Heart left ventricle (tissue), 16 donors: ENCODE measurements at places on chromosomes 11 and 22. TPM values are rescaled to one million over a fixed set of nuclear protein-coding genes. Genes with fewer than 3 reads are reported as not detected.
A peak's percentile ranks its signal among the peaks of the same experiment; 100 is the strongest.

GRCh38 chr11:61310749-61311148 lies 15.6 kb upstream of the VWCE start:
- no peak overlapping the region for H3K4me3 ChIP-seq
- no peak overlapping the region for H3K27ac ChIP-seq
- no peaks in the 10 kb centered on the region for H3K27me3 ChIP-seq
- peaks cover 2% of the 10 kb centered on the region for H3K36me3 ChIP-seq
- DNase-seq, result no peak
- no peaks in the 10 kb centered on the region for H3K4me1 ChIP-seq

GRCh38 chr22:50170453-50171318 lies at the start of gene PANX2:
Gene PANX2 (plus strand): TSS chr22:50170731. CDS start chr22:50170731, 0 bp downstream.
- peak within 1 kb of the TSS; percentile 43 for H3K4me3 ChIP-seq
- no peaks in the 10 kb centered on the region for H3K36me3 ChIP-seq
- H3K27me3 ChIP-seq, result peaks cover 26% of the 10 kb centered on the region
- H3K4me1 ChIP-seq, result no peaks in the 10 kb centered on the region
- H3K27ac ChIP-seq, result no peak within 1 kb of the TSS
- DNase-seq, result peak; percentile 24

DNA sequence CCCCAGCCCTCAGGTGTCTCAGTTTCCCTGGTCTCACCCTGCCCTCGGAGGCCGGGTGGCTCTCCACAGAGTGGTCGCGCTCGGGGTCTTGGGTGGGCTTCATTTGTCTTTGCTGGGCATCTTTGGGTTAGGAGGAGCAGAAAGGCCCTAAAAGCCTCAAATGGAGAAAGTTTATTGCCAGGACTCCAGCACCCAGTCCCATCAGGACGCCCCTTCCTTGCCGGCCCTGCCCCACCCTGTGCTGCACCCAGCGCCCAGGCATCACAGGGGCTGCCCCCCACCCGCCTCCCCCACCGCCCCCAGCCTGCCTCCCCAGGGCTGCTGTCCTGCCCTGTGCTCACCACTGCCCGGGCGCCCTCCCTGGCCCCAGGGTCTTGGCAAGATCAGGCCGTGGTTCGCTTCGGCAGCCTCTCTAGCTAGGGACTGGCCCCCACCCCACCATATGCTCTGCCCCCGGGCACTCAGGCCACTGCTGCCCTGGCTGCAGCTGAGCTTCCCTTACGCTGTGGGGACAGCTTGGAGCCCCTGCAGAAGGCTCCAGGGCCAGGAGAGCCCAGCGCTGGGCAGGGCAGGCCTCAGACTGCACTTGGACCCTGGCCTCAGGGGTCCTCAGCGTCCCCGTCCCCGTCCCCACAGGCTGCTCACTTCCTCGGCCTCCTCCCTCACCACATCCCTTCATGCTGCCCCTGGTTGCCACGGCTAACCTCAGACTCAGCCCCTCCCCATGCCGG lies 31.4 kb downstream of the MOB2 start:
- H3K4me1 ChIP-seq, result peaks cover 9% of the 10 kb centered on the region
- no peaks in the 10 kb centered on the region for H3K36me3 ChIP-seq
- no peak overlapping the region for H3K4me3 ChIP-seq
- H3K27ac ChIP-seq, result no peak overlapping the region
- H3K27me3 ChIP-seq, result no peaks in the 10 kb centered on the region
- DNase-seq, result no peak

RAB36 gene
- total RNA-seq, result 1.00 TPM

- no peaks in the 10 kb centered on the region for H3K27me3 ChIP-seq
- no peak for DNase-seq
- H3K36me3 ChIP-seq, result no peaks in the 10 kb centered on the region
- H3K4me1 ChIP-seq, result peaks cover 32% of the 10 kb centered on the region
Observed at GRCh38 chr11:11313426-11313825, 39.6 kb downstream of the CSNK2A3 start.

GRCh38 chr11:9092853-9093778 lies 1.7 kb upstream of the SCUBE2 start:
- no peak for DNase-seq
- no peak overlapping the region for H3K4me3 ChIP-seq
- no peaks in the 10 kb centered on the region for H3K36me3 ChIP-seq
- no peaks in the 10 kb centered on the region for H3K4me1 ChIP-seq
- H3K27ac ChIP-seq, result no peak overlapping the region
- no peaks in the 10 kb centered on the region for H3K27me3 ChIP-seq

DNA sequence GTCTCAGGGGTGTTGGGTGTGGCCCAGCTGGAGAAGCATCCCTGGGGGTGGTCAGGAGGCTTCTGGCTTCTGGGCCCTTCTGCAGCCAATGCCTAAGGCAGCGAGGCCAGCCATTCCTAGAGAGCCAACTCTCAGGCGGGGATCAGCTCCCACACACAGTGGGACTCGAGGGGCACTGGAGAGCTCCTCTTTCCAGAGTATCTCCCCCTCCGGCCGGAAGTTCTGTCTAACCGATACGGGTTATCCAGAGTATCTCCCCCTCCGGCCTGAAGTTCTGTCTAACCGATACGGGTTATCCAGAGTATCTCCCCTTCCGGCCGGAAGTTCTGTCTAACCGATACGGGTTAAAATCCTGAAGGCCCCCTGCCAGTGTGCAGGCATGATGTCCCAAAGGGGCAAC lies 71.2 kb upstream of the B3GAT1 start:
- H3K27ac ChIP-seq, result no peak overlapping the region
- peaks cover 16% of the 10 kb centered on the region for H3K27me3 ChIP-seq
- H3K36me3 ChIP-seq, result no peaks in the 10 kb centered on the region
- H3K4me1 ChIP-seq, result no peaks in the 10 kb centered on the region
- DNase-seq, result no peak
- H3K4me3 ChIP-seq, result no peak overlapping the region

GRCh38 chr11:8948886-8949285 lies 6.1 kb upstream of the ASCL3 start:
- no peaks in the 10 kb centered on the region for H3K27me3 ChIP-seq
- no peak for DNase-seq
- H3K4me1 ChIP-seq, result no peaks in the 10 kb centered on the region
- peaks cover 72% of the 10 kb centered on the region for H3K36me3 ChIP-seq

GRCh38 chr11:11522591-11522990 lies 99.2 kb downstream of the GALNT18 start:
- no peak overlapping the region for H3K27ac ChIP-seq
- no peaks in the 10 kb centered on the region for H3K4me1 ChIP-seq
- no peak overlapping the region for H3K4me3 ChIP-seq

CASP5 gene
- total RNA-seq, result not detected

HYLS1 gene
- total RNA-seq, result 3.4 TPM

C22orf31 gene
- total RNA-seq, result 0.40 TPM

PRRG4 gene
- 0.22 TPM for total RNA-seq

DNA sequence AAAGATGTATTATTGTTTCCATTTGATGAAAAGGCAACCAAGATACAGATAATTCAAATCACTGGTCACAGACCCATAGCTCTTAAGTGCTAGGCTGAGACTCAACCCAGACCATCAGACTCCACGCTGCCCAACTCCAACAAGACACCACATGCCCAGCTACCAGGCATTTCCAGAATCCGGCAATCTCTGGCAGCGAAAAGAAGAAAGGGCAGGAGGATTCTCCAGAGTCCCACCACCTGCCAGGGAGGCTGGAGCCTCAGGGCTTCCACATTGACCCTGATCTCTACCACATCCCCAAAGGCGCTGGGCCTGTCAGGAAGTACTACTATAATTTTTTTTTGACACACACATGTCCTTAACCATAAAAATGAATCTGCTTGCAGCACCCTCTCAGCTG lies 61.4 kb upstream of the ARFGAP3 start:
- no peaks in the 10 kb centered on the region for H3K36me3 ChIP-seq
- H3K27ac ChIP-seq, result no peak overlapping the region
- peaks cover 85% of the 10 kb centered on the region for H3K4me1 ChIP-seq
- no peaks in the 10 kb centered on the region for H3K27me3 ChIP-seq

GRCh38 chr11:121194731-121195596 lies 93.9 kb downstream of the TECTA start:
- H3K4me1 ChIP-seq, result peaks cover 15% of the 10 kb centered on the region
- no peak overlapping the region for H3K27ac ChIP-seq
- H3K4me3 ChIP-seq, result no peak overlapping the region
- peak; percentile 40 for DNase-seq
- no peaks in the 10 kb centered on the region for H3K27me3 ChIP-seq

MYRF gene
- not detected for total RNA-seq

DNA sequence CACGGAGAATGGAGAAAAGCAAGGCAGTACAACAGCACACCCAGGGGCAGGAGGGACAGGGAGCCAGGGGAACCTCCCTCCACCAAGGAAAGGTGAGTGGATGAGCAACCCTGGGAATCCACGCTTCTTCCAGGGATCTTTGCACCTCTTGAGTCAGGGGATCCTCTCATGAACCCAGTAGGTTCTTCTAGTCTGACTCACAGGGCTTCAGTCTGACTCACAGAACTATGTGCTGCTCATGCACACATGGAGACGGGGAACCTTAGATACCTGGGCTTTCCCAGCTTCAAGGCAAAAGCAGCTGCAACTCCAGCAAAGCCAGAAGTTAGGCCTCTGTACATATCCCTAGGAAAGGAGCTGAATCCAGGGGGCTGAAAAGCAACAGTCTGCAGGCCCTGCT lies 1021.4 kb upstream of the TENM4 start:
- no peak overlapping the region for H3K27ac ChIP-seq
- DNase-seq, result no peak
- no peaks in the 10 kb centered on the region for H3K36me3 ChIP-seq
- H3K4me3 ChIP-seq, result no peak overlapping the region
- no peaks in the 10 kb centered on the region for H3K4me1 ChIP-seq
- no peaks in the 10 kb centered on the region for H3K27me3 ChIP-seq

OR8D1 gene
- not detected for total RNA-seq

FAM180B gene
- total RNA-seq, result not detected

- no peaks in the 10 kb centered on the region for H3K36me3 ChIP-seq
- no peak overlapping the region for H3K4me3 ChIP-seq
- no peak for DNase-seq
Observed at GRCh38 chr11:116072601-116073410, 568.6 kb upstream of the CADM1 start.

GRCh38 chr22:27609451-27609888 lies 192.1 kb downstream of the MN1 start:
- no peaks in the 10 kb centered on the region for H3K4me1 ChIP-seq
- DNase-seq, result no peak
- H3K27ac ChIP-seq, result no peak overlapping the region

SMTNL1 gene
- not detected for total RNA-seq

DNA sequence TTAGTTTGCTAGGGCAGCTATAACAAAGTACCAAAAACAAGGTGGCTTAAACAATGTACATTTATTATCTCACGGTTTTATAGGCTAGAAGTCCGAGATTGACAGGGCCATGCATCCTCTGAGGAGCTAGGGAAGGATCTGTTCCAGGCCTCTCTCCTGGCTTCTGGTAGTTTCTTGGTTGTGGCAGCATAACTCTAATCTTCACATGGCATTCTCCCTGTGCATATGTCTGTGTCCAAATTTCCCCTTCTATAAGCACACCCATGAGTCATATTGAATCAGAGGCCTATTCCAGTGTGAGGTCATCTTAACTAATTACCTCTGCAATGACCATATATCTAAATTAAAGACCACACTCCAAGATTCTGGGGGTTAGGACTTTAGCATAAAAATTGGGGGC lies 31.3 kb upstream of the MMP13 start:
- no peak for DNase-seq
- no peak overlapping the region for H3K4me3 ChIP-seq
- H3K36me3 ChIP-seq, result no peaks in the 10 kb centered on the region
- no peaks in the 10 kb centered on the region for H3K4me1 ChIP-seq
- no peaks in the 10 kb centered on the region for H3K27me3 ChIP-seq
- H3K27ac ChIP-seq, result no peak overlapping the region

DNA sequence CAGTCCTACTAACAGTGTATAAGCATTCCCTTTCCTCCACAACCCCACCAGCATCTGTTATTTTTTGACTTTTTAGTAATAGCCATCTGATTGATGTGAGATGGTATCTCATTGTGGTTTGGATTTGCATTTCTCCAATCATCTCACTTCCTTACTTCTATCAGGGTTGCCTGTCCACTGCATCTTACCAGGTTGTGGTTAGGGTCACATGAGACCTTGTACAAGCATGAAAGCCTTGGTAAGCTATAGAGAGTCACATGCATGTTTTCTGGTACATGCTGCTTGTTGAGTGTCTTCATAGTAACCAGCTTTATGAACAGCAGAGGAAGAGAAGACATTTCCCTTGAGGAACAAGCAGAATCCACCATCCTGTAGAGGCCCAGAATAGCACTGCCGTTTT lies 102.9 kb upstream of the PAX6 start:
- DNase-seq, result no peak
- no peaks in the 10 kb centered on the region for H3K4me1 ChIP-seq
- no peak overlapping the region for H3K4me3 ChIP-seq
- no peaks in the 10 kb centered on the region for H3K36me3 ChIP-seq
- no peaks in the 10 kb centered on the region for H3K27me3 ChIP-seq
- no peak overlapping the region for H3K27ac ChIP-seq

GRCh38 chr22:38196791-38197419 lies 4.9 kb upstream of the MAFF start:
- DNase-seq, result no peak
- H3K27ac ChIP-seq, result no peak overlapping the region
- no peaks in the 10 kb centered on the region for H3K36me3 ChIP-seq
- H3K27me3 ChIP-seq, result no peaks in the 10 kb centered on the region
- no peaks in the 10 kb centered on the region for H3K4me1 ChIP-seq
- H3K4me3 ChIP-seq, result no peak overlapping the region

GRCh38 chr11:10955616-10956015 lies 97.8 kb upstream of the ZBED5 start:
- no peaks in the 10 kb centered on the region for H3K36me3 ChIP-seq
- H3K4me3 ChIP-seq, result no peak overlapping the region
- H3K27ac ChIP-seq, result no peak overlapping the region
- no peaks in the 10 kb centered on the region for H3K27me3 ChIP-seq
- DNase-seq, result no peak

DNA sequence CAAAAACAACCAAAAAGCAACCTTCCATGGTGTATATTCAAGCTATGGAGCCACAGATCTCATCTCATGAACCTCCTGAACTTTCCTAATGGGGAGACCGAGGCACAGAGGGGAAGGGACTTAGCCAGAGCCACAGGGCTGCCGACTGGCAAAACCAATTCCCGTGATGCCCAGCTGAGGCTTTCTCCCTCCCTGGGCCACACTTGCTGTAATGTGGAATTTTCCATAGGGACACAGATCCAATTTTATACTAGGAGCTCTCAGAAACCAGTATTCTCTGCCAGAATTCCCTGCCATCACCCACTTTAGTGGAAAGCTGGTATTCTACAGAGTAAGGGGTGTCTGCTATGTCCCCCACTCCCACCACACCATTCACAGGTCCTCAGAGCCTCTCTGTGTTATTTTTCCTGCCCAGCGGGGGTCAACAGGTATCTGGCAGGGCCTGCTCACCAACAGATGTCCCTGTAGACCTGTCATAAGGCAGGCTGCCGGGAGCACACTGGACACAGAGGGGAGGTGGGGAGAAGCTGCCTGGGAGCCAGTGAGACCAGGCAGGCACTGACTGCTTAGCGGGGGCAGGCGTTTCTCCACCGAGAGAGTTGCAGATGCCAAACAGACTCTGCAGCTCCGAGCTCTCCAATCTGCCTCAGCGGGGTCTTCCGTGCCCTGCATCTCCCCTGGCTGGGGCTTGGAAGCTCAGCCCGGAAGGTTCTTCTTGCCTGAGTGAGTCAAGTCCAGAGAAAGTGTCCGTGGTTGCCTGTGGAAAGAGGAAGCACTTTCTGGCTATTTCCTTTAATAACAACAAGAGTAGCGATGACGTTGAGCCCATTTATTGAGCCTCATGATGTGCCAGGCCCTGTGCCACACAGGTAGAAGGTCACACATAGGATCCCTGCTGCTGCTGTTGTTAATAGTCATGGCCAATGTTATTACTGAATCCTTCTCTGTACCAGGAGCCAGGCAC lies 26.3 kb downstream of the RPS6KA4 start:
- H3K36me3 ChIP-seq, result no peaks in the 10 kb centered on the region
- H3K4me3 ChIP-seq, result no peak overlapping the region
- no peaks in the 10 kb centered on the region for H3K27me3 ChIP-seq
- H3K27ac ChIP-seq, result no peak overlapping the region

- no peaks in the 10 kb centered on the region for H3K36me3 ChIP-seq
- peaks cover 33% of the 10 kb centered on the region for H3K4me1 ChIP-seq
- no peak overlapping the region for H3K4me3 ChIP-seq
Observed at GRCh38 chr11:9760193-9760575, 96.3 kb downstream of the SWAP70 start.

C11orf16 gene
- total RNA-seq, result not detected
